ENCODE measurements at places on chromosomes 5 and 9.

DNA sequence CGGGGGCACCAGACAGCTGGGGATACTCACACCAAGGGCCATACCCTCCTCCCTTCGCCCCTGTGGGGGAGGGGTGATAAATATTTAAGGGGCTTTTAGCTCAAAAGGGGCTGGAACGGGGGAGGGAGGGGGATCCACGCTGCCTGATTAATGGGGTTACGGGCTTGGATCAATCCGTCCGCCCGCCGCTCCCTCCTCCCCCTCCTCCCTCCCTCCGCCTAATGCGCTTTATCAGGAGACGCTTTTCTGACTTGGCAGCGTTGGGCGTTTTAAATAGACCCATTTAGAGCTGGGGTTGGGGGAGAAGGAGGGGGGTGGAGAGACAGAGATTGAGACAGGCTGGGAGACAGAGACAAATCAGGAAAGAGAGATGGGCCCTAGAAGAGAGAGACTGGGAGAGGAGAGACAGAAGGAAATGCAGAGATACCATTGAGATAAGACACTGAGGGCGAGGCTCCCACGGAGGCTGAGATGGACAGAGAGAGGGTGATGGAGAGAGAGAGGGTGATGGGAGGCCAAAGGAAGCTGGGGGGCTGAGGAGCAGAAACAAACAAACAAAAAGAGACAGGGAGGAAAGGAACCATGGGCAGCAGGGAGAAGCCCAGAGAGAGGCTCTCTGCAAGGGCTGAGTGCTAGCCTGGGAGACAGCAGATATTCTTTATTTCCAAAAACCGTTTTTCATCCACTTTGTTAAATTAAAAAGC, 10.3 kb downstream of the CNTFR start:
- H3K4me3 ChIP-seq: peak overlapping the region; percentile 46
- H3K4me1 ChIP-seq: peaks cover 37% of the 10 kb centered on the region
- no peak for DNase-seq

DNA sequence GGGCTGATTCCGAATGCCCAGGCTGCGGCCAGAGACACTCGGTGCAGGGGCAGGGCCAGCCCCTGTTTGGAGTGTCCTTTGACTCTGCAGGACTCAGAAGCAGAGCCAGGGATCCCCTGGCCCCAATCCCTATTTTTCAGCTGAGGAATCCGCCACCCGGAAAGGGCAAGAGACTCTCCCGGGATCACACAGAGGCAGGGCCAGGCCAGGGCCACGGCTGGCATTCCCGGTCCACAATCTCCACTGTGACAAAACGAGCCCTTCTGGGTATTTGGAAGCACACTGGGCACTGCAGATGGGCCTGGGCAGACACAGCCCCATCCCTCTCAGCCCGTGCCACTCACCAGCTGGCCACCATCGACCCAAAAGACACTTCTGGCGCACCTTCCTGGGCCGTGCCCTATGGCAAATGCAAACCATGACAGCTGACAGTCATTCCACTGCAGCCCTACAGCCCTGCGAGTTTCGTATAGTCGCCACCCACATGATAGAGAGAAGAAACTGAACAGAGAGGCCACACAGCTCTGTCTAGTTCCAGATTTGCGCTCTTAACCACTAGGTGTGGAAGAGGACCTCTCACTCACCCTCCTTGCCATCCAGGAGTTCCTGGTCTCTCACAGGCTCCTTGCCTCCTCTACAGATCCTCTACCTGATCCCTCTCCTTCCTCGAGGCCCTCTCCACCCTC, 13.3 kb downstream of the NR5A1 start:
- H3K4me3 ChIP-seq: no peak overlapping the region
- H3K27me3 ChIP-seq: peaks cover 51% of the 10 kb centered on the region
- no peaks in the 10 kb centered on the region for H3K4me1 ChIP-seq

DNA sequence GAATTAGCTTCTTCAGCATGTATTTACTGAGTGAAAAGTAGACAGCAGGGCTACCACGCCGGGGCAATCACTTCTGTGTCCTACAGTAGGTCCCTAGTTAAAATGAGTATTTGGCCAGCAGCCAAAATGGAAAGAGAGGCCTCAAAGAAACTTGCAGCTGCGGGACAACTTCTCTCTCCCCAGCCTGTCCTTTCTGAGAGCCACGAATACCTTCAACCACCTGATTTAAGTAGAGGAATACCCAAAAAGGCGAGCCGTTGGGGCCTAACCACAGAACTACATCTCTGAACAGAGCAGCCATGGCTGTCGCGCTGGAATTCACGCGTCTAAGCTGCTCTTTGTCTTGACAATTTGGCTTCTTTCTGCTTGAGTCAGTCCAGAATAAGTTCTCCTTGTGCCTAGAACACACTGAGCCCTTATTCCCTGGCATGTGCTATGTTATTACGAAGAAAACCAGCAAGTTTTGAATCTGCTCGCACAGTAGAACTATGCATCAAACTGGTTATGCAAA, 43.8 kb upstream of the GOLPH3 start:
- H3K36me3 ChIP-seq: no peaks in the 10 kb centered on the region
- no peaks in the 10 kb centered on the region for H3K4me1 ChIP-seq
- H3K27ac ChIP-seq: no peak overlapping the region
- no peaks in the 10 kb centered on the region for H3K27me3 ChIP-seq
- DNase-seq: no peak

DNA sequence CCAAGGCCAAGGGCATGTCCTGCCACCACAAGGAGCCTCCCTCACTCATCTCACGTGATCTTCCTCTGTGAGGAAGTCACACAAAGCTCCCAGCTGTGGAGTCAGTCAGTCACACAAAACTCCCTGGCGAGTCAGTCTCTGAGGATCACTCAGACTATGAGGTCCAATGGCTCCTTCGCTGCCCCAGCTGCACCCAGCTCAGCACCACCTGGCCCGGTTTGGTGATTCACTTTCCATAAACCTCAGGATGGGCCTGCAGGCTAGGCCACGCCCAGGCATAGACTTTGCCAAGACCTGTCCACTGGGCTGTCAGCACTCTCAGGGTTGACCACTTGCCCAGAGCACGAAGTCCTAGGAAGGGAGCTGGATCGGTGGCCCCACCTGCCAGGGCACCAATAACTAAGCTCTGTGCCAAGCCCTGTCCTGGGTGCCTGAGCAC, 233.8 kb downstream of the HSPA4 start:
- H3K4me1 ChIP-seq: peaks cover 3% of the 10 kb centered on the region
- H3K4me3 ChIP-seq: no peak overlapping the region
- no peak for DNase-seq
- no peak overlapping the region for H3K27ac ChIP-seq

- no peaks in the 10 kb centered on the region for H3K36me3 ChIP-seq
- DNase-seq: peak; percentile 25
- H3K4me3 ChIP-seq: peak within 1 kb of the TSS; percentile 78
- peak within 1 kb of the TSS; percentile 72 for H3K27ac ChIP-seq
Measured at GRCh38 chr9:98807070-98807813, at the start of gene GALNT12. Gene GALNT12, plus strand, starts transcription at chr9:98807670. Its CDS starts 29 bp downstream, at chr9:98807699.

GRCh38 chr5:146718609-146719008, 159.9 kb downstream of the PPP2R2B start:
- no peak overlapping the region for H3K4me3 ChIP-seq
- H3K27me3 ChIP-seq: peaks cover 4% of the 10 kb centered on the region
- no peak for DNase-seq
- peaks cover 3% of the 10 kb centered on the region for H3K4me1 ChIP-seq
- no peak overlapping the region for H3K27ac ChIP-seq

All from progenitor cell of endocrine pancreas (in vitro differentiated cells).